Islet precursor cell (in vitro differentiated cells): ENCODE measurements at places on chromosomes 12 and 14.
A peak's percentile ranks its signal among the peaks of the same experiment; 100 is the strongest.

DNA sequence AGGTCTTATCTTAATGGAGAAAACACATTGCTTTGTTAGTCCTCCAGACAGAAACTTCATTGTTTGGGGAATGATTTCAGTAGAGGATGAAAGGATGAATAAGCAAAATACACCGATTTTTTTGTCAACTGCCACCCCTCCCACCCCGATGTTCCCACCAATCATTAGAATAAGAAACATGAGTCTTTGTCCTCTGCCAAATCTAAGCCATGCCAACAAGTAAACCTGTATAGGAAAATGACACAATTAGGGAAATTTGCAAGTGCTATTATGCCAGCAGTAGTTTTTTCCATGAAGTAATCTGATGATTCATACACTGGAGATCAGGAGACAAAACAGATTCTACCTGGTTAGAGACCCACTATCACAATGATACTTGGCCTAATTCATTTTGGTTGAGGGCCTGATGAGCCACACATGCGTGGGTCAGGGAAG, 35.9 kb downstream of the FLRT2 start:
- no peak for DNase-seq

- DNase-seq: no peak
Observed at GRCh38 chr12:70663838-70664237, 26.6 kb upstream of the PTPRB start.

DNA sequence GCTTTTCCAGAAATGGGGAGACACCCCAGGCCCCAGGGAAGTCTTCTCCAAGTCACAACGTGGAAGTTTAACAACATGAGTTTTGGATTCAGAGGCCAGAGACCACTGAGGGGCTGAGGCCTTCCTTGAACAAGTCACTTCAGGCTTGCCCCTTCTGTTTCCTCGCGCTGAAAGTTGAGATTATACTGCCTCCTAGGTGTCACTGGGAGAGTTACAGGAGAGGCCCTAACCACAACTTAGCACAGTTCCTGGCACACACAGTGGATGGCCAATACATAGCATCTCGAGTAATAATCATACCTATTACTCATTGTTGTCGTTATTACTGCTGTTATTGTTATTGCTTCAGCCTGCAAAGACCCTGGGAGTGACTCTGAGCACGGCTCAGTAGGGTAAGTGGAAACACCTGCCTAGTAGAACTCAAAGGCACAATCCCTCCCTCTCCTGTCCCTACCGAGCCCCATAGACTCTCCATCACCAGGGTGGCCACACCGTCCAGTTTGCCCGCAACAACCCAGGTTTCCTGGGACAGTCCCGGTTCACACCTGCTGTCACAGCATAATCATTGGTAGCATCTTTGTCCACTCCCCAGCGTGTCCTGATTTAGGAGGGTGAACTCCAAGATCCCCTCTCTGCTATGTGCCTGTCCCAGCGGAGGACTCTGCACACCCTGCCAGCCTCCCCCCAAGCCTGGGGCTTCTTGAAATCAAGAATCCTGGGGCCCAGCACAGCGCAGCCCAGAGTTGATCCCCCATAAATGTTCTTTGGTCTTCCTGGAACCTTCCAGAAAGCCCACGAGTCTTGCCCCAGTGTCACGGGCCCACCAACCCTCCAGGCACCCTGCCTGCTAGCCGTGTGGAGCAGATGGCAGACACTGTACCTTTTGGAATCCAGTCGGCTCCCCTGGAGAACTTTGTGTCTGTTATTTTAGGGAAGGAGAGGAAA, 85.0 kb downstream of the SYNE3 start:
- DNase-seq: peak; percentile 63

DNA sequence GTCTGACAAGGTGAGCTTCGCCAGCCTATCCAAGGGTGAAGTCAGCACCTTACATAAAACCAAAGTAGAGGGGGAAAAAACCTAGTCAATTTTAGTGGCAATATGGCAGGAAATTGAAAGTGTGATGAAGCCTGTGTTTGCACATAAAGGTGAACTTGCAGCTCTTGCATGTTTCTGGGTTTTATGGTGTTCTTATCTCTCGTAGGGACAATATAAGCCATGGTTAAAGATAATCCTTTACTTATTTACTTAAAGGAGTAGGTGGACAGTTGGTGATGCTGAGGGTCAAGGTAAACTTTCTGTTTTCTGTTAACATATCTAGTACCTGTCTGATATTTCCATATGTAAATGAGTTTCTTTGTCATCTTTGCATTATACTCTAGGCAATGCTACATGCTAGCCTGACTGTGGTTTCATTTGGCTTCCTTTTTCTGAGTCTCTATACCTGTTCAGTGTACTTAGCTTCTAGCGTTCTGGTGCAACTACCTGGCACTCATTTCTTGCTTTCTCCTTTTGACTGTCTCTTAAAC, 32.8 kb downstream of the CCDC91 start:
- no peak for DNase-seq

DNA sequence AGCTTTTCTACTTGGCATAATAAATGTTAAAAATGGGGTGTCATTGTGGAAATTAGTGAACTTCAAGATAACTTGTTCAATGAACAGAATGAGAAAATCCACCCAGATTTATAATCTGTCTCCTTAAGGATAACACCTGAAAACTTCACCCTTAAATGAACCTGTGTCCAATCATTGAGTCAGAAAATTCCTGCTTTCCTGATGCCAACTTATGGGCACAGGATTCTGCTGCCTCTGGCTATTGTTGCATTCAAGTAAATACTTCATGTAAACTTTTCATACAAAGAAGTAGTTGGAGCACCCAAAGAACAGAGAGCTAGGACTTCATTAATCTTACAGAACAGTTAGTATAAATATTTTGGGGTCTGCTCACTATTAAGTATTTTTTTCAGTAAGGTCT, 98.9 kb upstream of the PLEKHA5 start:
- DNase-seq: no peak

GRCh38 chr14:61460063-61460462, 138.7 kb downstream of the PRKCH start:
- DNase-seq: no peak

DNA sequence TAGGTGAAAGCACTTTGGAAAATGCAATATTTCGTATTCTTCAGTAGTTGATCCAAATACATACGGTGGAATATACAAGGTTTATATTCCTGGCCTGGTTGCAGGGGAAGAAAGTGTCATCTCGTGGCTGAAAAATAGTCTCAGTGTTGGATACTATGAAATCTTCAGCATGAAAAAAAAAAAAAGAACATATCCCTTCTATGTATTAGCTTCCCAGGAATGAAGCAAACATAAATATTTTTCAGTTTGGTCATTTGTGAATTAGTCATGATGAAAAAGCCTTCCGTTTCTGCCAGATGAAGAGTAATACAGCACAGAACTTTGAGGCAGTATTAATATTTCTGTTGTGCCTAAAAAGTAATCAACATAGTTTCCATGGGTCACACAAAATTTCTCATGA, 36.7 kb downstream of the FLRT2 start:
- no peak for DNase-seq

GRCh38 chr14:105215602-105216001, 32.7 kb upstream of the BTBD6 start:
- no peak for DNase-seq

GRCh38 chr12:96810057-96810456, 97.0 kb upstream of the NEDD1 start:
- no peak for DNase-seq

DNA sequence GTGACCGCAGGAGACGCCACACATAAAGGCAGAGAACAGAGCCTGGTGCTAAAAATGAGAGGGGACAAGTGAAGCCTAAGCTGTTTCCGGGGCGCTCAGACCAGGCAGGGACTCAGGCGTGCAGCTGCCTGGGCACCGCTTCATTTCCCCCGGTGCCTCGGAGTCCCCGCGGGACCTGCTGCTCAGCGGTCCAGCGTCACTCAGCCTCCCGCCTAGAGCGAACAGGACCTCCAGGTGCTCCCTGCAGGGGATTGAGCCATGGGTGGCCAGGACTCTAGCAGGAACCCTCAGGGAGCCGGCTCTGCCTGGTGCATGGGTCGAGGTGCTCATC, 31.0 kb downstream of the CCDC85C start:
- DNase-seq: no peak

DNA sequence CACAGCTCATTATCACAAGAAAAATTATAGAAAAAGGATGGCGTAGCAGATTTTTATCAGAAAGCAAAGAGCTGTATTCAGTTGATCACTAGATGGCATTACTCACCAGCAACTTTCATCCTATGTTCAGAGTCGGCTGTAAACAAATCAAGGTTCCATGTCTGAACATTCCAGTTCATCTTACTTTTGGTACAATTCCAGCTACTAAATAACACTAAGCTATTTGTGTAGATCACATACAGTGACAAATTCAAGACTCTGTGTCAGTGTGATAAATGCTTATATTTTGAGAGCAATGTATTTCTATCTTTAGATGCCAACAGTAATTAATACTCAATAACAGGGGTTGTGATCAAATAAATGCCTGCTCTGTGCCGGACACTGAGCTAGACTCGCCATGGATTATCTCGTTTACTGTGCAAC, 30.1 kb downstream of the NRDE2 start:
- no peak for DNase-seq

DNA sequence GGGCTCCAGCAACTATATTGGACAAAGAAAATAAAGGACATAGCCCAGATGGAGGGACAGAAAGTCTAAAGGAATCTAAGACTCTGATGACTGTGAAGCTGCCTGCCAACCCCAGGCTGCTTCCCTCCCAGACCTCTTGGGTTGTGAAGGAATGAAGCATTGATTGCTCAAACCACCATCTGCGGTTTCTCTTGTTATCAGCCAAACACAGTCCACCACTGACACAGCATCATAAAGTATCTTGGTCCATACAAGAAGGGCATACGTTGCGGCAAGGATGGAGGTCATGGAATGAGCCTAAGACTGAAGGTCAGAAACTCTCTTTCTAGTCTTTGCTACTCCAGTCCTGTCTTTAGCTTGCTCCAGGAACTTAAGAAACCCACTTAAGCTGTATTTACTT, 58.5 kb upstream of the PLXNC1 start:
- no peak for DNase-seq

DNA sequence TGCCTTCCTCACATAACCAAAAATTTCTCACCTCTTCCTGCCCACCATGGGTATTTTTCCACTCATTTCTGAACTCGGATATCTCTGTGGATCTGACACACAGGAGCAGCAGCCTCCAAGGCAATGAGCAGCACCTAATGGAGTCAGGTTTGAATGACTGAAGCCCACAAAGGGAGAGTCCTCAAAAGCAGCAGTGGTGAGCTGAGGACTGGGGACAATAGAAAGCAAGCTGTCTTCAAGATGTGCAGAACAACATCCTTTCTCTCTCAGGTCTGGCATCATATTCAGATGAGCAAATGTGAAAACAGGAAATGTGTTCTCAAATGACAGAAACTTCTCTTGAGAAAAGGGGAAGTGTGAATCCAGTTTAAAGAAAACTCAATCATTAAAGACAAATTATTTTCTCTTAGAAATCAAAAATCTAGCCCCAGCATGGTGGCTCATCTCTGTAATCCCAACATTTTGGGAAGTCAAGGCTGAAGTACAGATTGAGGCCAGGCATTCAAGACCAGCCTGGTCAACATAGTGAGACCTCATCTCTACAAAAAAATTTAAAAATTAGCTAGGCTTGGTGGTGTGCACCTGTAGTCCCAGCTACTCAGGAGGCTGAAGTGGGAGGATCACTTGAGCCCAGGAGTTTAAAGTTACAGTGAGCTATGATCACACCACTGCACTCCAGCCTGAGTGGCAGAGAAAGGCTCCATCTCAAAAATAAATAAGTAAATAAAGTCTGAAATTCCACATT, 54.2 kb downstream of the C12orf42 start:
- DNase-seq: no peak

DNA sequence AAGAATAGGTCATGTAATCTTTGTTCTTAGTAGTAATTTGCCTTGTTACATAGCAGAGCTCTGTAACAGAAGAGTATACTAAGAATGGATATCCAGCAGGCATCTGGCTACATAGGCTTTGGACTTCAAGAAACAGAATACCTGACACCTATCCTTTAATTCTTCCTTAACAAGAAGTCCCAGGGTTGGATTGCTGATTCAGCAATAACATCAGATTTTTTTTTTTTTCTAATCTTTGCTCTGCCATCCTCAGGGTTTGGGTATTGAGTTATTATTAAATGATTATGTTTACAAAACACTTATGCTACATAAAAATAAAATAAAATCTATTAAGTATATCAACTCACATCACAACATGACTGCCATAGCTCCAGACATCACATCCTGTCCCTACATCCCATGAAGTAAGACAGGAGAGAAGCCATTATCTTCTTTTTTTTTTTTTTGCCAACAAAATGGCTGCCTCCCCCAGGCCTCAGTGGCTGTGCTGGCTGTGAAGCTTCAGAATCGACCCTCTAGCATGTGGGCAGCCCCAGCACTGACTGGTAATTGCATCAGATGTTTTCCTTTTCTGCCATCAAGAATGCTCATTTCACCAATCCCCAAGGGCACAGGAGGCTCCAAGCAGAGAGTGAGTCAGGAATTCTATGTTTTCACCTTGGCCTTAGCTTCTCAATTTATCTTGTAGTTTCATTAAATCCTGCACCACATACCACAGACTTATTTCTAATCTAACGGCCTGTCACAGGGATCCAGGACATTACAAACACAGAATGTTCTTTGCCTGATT, 186.2 kb downstream of the DICER1 start:
- DNase-seq: no peak

DNA sequence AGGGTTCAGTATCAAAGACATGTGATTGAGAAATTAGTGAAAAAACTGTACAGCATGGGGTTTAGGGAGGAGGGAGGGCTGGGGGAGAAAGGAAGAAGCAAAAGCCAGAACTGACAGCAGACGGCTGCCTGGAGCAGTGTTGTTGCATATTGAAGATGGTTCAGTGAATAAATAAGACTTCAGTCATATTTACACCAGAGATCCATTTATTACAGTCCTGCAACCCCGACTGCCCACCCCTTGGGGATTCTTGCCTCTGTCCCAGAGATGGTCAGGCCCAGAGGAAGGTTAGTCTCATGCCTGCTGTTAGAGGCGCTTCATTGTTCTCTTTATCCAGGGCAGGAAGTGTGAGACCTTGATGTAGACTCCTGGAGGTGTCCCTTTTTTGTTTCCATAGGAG, 3.2 kb downstream of the GZMH start:
- no peak for DNase-seq

DNA sequence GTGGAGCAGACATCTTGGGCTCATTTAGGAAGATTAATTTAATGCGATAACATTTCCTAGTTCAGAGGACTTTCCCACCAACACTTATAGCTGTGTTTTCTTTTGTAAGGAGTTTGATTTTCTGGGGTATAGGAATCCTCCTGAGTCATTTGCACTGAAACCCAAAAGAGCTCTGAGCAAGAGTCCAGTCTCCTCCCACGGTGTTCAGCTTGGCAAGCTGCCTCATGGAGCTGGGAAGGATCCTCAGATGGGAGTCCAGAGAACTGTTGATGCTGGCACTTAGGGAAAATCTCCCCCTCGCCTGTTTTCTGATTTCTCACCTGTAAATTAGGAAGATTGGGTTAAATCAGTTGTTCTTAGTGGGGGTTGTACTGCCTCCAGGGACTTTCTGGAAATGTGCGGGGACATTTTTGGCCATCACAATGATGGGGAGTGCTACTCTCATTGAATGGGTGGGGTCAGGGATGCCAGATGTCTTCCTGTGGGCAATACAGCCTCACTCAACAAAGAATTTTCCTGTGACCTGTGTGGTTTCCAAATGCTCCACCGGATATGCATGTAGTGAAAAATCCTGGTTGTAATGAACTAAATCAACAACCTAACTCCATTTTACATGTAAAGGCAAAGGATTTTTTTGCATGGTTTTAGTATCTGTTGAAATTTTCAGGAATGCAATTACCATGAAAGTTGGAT, 150.6 kb downstream of the ADCK1 start:
- no peak for DNase-seq
